ENCODE measurements at places on chromosomes 7 and 10.

DNA sequence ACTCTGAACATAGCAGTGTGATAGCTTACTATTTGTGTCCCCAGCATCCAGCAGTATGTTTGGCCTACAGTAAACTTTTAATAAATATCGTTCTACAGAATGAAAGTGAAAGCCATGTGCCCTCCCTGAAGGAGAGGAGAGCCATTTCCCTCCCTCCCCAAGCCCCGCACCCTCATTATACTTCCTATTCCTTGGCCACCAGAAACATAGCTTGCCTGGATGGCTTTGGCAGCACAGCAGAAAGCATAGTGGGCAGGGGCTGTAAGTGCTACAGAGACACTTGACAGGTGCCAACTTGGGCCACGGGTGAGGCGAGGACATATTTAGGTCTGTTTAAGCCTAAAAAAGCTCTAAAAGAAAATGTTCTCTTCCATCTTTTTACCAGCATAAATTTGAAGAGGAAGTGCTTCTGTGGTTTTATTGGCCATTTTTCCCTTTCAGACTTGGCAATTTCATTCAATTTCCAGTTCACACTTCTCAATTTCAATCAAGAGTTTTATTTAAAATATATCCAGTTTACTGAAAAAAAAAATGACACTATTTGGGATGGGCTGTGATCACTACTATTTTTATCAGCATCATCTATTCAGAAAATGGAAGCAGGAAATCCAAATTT lies 12.7 kb downstream of the HHEX start:
- DNase-seq = no peak

DNA sequence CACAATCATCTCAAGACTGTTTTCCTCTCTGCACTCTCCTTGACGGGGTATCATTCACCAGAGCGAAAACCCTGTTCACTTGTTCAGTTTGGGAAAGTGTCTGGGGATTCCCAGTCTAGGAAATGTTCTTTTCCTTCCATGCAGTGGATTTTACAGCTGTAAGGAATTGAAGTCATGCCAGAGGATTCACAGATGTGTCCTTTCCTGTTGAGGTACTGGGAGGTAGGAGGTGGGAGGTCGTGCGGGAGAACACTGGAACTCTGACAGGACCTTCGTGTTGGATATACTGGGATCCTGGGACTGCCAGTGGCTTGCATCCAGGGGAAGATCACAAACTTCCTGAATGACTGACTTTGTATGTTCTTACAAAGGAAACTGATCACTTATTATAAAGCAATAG lies 185.5 kb downstream of the BMPER start:
- no peak for DNase-seq

- DNase-seq = no peak
Measured at GRCh38 chr10:34889004-34889869, 74.1 kb upstream of the PARD3 start.

- no peak for DNase-seq
Measured at GRCh38 chr7:80324032-80324431, 187.8 kb downstream of the GNAT3 start.

DNA sequence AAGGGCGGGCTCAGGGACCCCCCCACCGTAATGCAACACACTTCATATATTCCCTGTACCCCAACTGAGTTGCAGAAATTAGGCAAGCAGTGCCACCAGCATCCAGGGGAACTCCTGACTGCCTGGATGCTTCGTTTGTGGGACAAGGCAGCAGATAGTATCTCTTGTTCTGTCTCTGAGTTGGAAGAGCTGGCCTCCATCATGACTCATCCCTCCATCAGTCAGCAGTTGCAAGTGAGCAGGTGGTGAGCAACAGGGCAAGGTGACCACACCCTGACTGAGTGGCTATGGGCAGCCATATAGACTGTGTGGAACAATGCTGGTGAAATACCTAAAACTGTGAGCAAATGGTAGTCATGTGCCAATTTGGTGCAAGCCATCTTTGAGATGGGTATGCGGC lies 22.8 kb upstream of the ADAMTS14 start:
- DNase-seq = no peak

DNA sequence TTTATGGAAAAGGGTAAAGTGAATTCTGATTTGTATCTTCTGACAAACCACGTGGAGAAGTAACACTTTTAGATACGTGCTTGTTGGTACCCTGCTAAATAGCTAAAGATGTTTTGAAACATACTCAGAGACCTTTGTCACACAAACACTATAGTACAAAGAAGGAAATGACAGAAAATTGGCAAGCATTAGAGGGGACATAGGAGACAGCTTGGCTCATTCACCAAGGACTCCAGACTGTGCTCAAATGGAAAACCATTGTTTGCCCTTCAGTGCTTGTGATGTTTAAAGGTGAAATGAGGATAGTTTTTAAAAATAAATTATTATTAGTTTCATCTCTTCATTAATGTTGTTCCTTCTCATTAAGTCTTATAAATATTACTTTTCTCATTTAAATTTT lies 34.0 kb upstream of the CD36 start:
- no peak for DNase-seq

GRCh38 chr10:97844678-97845077 lies 5.0 kb upstream of the GOLGA7B start:
- DNase-seq = no peak

- DNase-seq = no peak
Measured at GRCh38 chr10:81027223-81027622, 489.5 kb downstream of the SH2D4B start.

DNA sequence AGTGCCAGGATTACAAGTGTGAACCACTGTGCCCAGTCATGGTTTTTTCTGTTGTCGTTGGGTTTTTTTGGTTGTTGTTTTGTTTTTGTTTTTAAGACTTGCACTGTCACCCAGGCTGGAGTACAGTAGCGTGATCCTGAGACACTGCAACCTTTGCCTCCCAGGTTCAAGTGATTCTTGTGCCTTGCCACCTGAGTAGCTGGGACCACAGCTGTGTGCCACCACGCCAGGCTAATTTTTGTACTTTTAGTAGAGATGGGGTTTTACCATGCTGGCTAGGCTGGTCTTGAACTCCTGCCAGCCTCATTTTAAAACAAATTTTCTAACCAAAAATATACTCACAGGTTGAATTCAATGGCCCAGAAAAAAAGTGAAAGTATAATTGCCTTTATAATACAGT lies 174.1 kb downstream of the AHR start:
- no peak for DNase-seq

DNA sequence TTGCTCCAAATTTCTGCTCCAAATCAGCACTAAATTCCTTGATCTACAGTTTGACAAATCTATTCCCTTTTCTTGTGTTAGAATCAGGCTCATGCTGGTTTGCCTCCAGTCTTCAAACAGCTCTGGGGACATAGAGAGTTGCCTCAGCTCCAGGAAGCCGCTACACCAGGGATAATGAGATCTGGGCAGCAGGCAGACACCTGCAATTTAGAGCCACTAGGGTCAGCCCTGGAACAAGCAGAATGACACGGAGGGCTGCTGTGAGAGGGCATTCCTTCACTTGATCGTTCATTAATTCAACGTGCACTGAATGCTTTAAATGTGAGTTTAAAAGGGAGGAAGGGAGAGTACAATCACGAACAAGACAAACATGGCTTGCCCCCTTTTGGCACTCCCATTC lies 3.7 kb upstream of the ELMO1 start:
- no peak for DNase-seq

DNA sequence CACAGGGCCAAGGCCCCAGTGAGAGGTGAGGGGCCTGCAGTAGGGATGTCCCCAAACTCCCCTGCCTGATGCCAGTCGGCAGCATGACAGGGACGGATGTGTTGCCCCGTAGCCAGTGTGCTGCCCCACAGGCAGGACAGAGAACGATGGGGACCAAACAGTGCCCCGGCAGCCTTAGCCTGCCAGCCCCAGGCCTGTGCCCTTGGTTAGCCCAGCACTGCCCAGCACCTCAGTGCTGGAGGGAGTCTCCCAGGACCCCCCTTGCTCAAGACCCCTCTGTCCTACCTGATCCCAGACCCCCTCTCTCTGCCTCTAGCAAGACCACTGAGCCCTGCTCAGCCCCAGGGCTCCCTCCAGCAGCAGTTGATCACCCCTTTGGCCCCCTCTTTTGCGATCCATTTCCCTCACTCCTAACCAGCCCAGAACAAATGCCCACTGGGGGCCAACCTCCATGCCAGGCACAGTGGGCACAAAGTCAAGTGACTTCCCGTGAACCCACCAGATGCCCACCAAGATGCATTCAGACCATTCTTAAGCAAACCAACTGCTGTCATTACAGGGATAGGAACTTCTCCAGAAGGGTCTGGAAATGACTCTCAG lies 34.0 kb downstream of the OAT start:
- no peak for DNase-seq

GRCh38 chr7:3482147-3482921 lies 181.3 kb downstream of the SDK1 start:
- no peak for DNase-seq

- DNase-seq = no peak
Measured at GRCh38 chr7:27147199-27148030, at the start of gene HOXA6. HOXA6 (minus strand) TSS chr7:27147774; CDS start chr7:27147749, 25 bp downstream.

GRCh38 chr7:117839507-117839906 lies 33.7 kb downstream of the CTTNBP2 start:
- DNase-seq = no peak

DNA sequence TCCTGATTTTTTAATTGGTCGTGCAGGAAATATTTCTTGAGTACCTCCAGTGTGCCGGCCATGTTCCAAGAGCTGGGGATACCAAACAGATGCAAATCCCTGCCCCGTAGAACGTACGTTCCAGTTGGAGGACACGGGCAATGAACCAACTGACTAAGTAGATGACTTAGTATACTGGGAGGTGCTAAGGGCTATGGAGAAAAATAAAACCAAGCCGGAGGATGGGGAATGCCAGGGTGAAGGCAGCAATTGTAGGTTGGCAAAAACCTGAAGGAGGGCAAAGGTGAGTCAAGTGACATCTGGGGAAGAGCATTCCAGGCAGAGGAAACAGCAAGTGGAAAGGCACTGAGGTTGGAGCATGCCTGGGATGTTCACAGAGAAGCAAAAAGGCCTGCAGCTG lies 6.8 kb upstream of the VSIR start:
- DNase-seq = no peak

DNA sequence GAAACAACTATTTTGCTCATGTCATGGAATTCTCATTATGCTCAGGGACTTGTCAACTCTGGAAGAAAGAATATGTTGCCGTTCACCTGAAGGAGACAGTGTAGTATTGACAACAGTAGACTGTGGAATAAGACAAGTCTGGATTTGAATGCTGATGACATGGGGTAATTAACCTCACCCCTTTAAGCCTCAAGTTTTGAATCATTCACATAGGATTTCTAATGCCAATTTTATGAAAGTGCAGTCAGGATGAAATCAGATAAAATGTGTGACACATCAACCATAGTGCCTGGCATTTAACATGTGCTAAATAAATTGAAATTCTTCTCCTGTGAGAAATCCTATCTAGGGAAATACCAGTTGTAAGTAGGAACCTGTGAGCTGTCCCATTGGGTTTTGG lies 305.8 kb downstream of the KIF20B start:
- no peak for DNase-seq

GRCh38 chr7:70886547-70886946 lies 245.4 kb upstream of the GALNT17 start:
- DNase-seq = no peak

GRCh38 chr7:158419238-158419785 lies 168.3 kb downstream of the PTPRN2 start:
- no peak for DNase-seq

DNA sequence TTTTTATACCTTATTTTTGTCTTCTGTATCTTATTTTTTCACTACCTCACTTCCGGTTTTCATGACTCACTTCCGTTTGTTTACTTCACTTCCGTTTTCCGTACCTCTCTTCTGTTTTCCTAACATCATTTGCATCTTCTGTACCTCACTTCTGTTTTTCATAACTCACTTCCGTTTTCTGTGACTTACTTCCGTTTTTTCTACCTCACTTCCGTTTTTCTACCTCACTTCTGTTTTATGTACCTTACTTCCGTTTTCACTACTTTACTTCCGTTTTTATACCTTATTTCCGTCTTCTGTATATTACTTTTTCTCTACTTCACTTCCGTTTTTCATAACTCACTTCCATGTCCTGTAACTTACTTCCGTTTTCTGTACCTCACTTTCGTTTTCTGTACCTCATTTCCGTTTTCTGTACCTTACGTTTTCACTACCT lies 492.5 kb upstream of the AKR1E2 start:
- DNase-seq = no peak

GRCh38 chr10:62652564-62652963 lies 152.0 kb upstream of the ADO start:
- DNase-seq = no peak

DNA sequence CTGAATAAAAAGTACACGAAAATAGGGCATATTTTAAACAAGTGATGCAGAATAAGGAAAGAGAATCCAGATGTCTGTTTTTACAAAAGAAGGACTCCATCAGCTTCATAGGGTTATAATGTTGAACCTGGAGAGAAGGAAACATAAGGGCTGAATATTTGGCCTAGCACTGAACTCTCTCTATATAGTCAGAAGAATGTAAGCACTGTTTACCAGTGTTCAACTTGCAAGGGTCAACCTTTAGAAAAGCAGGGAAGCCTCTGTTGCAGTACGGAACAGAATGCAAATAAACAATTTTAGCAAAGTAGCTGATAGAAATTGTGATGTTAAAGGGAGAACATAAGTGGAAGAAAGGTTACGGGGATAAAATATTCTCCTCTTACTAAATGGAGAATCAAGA lies 16.2 kb downstream of the CDK6 start:
- no peak for DNase-seq

GRCh38 chr10:132109341-132110110 lies 43.8 kb downstream of the JAKMIP3 start:
- DNase-seq = no peak

DNA sequence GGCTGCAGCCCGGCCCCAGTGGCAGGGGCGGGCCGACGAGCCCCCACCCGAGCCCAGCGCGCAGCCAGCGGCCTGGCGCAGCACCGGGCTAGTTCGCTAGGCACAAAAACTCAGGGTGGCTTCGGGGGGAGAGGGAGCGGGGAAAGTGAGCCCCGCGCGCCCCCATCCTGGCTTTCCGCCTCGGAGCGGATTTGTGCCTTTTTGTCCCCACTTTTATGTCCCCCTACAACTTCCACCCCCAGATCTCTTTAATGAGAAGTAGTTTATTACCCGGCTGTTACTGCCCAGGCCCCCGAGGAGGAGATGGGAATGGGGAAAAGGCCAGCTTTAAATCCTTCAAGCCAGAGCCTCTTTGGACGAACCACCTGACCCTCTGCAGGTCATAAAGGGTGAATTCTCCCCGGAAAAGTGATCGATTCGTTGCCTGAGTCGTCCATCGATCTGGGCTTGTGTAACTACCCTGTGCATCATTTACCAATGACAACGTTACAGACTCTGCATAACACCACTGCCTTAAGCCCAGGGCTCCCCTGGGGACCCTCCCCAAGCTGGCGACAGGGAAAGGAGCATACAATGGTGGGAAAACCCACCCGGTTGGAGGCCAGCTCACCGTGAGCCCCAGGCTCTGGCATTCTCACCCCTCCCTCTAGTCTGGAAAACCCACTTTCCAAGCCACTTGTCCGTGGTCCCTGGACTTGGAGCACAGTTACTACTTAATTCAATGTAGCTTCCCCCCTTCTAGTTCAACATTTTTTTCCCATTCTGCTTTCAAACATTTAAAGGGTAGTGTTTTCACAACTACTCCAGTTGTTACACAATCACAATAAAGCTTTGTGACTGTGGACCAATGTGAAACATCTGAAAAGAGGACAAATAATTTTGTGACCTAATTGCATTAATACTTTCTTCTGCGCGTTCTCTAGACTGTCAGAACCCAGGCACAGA lies 748 bp upstream of the SH3PXD2A start:
- DNase-seq = no peak

Data from activated T-helper 1 cell treated with Interleukin-2 at 50 U/mL for 16 hours (primary cell).